ENCODE measurements at places on chromosomes 1 and 21. TPM values are rescaled to one million over a fixed set of nuclear protein-coding genes. Genes with fewer than 3 reads are reported as not detected.
A peak's percentile ranks its signal among the peaks of the same experiment; 100 is the strongest.

HSPA6 gene
- 37.7 TPM for total RNA-seq

ZBTB8A gene
- 6.7 TPM for total RNA-seq

SPRR2G gene
- not detected for total RNA-seq

DNA sequence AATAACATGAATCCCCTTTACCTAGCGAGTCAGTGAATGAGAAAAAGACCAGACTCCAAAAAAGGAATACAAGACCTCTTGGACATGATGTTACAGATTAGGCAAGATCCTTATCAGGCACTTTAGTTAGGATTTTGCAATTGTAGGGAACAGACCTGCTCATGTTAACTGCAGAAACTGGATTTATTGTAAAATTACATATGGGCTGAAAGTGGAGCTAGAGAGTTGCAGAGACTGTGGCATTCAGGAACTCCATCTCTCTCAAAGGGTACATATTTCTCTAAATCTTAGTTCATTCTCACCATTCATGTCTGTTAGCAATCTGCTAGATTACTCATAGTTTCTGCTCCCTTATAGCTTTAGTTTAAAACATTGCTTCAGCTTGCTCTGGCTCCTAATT, 142.2 kb downstream of the PAPPA2 start:
- no peak for DNase-seq

DNA sequence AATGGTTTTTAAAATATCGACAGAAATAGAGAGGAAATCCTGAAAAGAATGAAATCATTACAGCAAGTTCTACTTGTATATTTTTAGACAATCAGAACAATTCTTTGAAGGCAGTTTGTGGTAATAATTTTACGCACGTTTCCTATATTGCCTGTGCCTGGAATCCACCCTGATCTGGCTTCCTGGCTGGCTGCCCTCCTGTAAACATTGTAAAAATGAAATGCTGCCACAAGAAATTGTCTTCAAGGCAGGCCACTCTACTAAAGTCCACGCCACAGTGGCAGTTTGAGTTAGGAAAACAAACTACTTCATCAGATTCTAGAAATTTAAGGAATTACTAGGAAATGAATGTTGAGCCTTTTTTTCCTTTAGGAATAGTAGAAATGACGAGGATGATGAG, 454.5 kb upstream of the NR5A2 start:
- no peak for DNase-seq

DNA sequence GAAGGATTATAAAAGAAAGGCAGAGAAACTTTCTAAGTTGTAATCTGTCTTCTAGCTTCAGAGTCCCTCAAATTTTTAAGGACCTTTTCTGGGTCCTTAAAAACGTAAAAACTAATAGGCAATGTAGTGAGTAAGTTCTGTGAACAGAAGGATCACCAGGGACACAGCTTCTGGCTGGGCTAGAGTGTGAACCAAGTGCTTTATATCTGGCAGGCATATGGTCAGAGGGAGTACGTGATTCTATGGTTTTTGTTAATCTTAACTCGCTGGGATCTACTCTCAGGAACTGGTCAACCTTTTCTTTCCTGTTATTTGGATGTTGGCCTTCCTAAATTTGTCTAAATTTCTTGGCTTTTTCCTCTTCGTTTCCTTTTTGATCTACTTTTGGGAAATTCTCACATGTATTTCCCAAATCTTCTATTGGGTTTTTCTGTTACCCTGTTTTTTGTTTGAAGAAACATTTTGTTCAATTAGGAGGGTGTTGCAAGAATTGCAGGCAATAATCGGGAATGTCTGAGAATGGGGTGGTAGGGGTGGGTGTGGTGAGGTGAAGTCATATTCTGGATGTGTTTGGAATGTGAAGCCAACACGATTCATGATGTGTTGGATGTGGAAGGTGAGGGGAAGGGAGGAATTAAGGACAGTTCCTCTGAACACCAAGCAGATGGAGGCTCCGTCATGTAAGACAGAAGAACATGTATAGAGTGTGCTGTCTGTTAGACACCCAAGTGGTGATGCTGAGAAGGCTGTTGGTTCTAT, 193.2 kb downstream of the FMN2 start:
- DNase-seq, result no peak

GRCh38 chr21:34543017-34543416, 31.0 kb upstream of the KCNE1 start:
- no peak for DNase-seq

DNA sequence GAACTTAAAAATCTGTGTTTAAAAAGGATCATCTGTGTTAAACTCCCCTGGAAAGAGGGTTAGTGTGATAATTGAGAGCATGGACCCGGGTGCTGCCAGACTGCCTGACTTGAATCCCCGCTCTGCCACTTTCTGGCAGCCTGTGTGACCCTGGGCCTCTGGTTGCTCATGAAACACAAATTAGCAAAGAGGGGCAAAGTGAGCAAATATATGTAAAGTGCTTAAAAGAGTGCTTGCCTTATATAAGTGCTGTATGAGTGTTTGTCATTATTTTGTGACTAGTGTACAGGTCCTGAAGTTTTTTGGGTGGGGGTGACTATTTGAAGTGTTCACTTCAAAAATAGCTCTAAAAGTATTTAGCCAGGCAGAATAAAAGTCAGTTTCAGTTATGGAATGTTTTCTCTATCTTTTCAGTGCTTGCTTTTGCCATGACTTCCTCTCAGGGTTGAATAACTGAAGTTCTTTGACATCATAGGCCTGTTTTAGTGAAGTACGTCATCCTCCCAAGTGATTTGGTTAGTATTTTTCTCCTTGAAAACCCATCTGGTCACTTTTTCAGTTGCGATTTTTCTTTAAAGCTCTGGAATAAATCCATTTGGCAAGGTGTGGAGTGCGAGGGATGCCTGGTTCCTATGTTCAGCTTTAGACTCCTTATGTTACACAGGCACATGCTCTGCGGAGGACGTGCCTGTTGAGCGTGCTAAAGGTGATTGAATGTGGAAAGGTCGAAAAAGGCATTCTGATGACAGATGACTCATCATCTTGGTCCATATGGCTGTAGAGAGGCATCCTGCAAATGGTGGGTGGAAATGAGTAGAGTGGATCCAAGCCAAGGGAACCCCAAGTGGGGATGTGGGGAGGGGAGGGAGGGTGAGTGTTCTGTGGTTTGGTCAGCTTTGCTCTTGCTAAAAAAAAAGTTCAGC, 47.8 kb downstream of the AK4 start:
- DNase-seq, result no peak

DNA sequence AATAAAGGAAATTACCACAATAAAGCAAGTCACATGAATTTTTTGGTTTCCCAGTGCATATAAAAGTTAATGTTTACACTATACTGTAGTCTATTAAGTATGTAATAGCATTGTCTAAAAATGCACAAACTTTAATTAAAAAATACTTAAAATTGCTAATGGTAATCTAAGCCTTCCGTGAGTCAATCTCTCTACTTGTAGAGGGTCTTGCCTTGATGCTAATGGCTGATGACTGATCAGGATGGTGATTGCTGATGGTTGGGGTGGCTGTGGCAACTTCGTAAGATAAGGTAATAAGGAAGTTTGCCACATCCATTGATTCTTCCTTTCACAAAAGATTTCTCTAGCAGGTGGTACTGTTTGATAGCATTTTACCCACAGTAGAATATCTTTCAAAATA, 466.6 kb upstream of the PROX1 start:
- DNase-seq, result no peak

DNA sequence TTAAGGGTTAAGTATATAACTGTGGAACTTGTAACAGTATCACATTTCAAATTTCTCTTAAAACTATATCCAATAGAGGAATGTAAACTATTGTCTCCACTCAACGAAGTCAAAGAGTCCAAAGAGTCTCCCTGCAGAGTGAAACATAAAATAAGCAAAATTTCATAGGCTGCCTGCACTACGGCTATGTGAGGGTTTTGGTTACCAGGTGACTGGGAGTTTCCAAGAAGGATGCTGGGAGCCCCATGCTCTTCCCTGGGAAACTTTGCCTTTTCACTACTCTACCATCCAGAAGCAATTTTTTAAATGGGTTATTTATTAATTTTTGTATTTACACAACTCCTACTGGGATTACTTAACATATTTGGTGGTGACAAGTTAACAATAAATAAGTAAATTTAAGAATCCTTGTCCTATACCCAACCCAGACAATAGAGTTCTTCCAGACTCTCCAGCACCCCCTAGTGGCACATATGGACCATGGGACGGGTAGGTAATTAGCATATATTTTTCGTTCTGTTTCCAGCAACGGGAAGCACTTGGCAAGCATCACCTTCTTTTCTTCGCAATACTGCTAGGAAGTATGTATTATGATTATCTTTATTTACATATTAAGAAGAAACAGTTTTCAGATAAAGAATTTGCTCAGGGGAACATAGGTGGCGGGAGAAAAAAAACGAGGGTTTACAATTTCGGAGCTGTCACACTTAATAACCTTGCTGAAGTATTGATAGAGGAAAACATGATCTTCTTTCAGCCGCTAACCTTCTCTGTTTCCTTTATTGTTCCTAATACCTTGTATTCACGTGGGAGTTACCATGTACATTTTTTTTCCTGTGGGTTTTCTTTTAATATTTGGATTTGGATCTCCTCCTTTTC, 3.5 kb downstream of the FMO2 start:
- peak; percentile 54 for DNase-seq

DNA sequence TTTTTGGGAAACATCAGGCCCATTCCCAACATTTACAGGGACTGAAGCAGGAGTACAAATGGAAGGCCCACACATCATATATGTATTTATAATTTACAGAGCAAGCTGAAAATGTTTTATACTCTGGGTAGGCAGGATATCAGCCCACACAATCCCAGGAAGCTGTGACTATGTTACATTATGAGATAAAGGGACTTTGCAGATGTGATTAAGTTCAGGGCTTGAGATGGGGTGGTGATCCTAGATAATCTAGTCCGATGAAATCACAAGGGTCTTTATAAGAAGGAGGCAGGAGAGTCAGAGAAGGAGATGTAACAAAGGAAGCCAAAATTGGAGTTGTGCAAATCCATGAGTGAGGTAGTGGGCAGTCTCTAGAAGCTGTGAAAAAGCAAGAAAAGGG, 160.5 kb downstream of the PDE4B start:
- no peak for DNase-seq

All from upper lobe of left lung (tissue), 6 donors.